ENCODE measurements at places on chromosomes 2 and 18. TPM values are rescaled to one million over a fixed set of nuclear protein-coding genes. Genes with fewer than 3 reads are reported as not detected.

SCN1A gene
- total RNA-seq = under 0.01 TPM

ZAP70 gene
- not detected for total RNA-seq

GRCh38 chr2:54667726-54668650 is 55.5 kb upstream of the EML6 start:
- H3K4me3 ChIP-seq = no peak overlapping the region
- H3K4me1 ChIP-seq = peaks cover 23% of the 10 kb centered on the region
- H3K27me3 ChIP-seq = no peaks in the 10 kb centered on the region
- H3K36me3 ChIP-seq = peaks cover 28% of the 10 kb centered on the region
- no peak for DNase-seq

VWC2L gene
- total RNA-seq = not detected

DNA sequence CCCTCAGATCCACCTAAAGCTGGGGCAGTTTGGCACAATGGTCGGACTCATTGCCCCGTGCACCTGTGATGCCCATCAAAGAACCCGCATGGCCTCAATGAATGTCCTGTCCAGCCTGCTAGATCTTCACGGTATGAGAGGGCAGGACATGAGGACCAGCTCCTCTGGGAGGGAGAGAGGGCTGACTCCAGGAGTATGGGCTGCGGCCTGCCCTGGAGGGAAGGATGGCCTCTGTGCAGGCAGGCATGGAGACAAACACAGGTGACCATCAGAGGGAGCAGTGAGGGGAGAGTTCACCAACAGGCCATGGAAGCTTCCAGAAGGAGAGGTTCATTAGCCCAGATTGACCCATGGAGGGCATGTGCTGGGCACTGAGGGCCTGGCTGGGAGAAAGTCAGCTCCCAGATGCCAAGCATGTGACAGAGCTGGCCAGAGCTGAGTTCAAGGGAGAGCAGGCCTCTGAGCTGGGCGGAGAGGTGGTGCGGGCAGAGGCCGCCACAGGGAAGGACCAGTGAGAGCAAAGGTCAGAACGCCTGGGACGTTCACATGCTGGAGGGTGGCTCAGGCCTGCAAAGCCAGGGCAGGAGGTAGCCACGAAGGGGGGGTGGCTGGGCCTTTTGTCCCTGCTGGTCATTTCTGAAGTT is 36.2 kb downstream of the HJURP start:
- DNase-seq = no peak
- no peaks in the 10 kb centered on the region for H3K36me3 ChIP-seq
- H3K4me3 ChIP-seq = no peak overlapping the region
- peaks cover 7% of the 10 kb centered on the region for H3K27me3 ChIP-seq
- no peak overlapping the region for H3K27ac ChIP-seq
- H3K4me1 ChIP-seq = no peaks in the 10 kb centered on the region

- H3K27ac ChIP-seq = peak overlapping the region; percentile 62
- H3K36me3 ChIP-seq = no peaks in the 10 kb centered on the region
- H3K4me1 ChIP-seq = peaks cover 14% of the 10 kb centered on the region
- H3K4me3 ChIP-seq = peak overlapping the region; percentile 24
- peak; percentile 90 for DNase-seq
Measured at GRCh38 chr2:235666213-235666781, 172.5 kb downstream of the AGAP1 start.

GRCh38 chr2:19224011-19224410 is 134.4 kb downstream of the OSR1 start:
- H3K27ac ChIP-seq = no peak overlapping the region
- H3K4me3 ChIP-seq = no peak overlapping the region
- H3K4me1 ChIP-seq = peaks cover 10% of the 10 kb centered on the region
- H3K27me3 ChIP-seq = no peaks in the 10 kb centered on the region

- no peak overlapping the region for H3K27ac ChIP-seq
- no peaks in the 10 kb centered on the region for H3K27me3 ChIP-seq
- DNase-seq = no peak
- H3K36me3 ChIP-seq = no peaks in the 10 kb centered on the region
- no peaks in the 10 kb centered on the region for H3K4me1 ChIP-seq
Measured at GRCh38 chr2:169343202-169343601, 19.1 kb downstream of the LRP2 start.

GRCh38 chr2:84830758-84831500 is 50.0 kb downstream of the TRABD2A start:
- H3K27ac ChIP-seq = no peak overlapping the region
- peaks cover 4% of the 10 kb centered on the region for H3K4me1 ChIP-seq
- H3K36me3 ChIP-seq = no peaks in the 10 kb centered on the region
- H3K27me3 ChIP-seq = no peaks in the 10 kb centered on the region
- no peak for DNase-seq
- H3K4me3 ChIP-seq = no peak overlapping the region

GRCh38 chr2:105236060-105236424 is 5.5 kb upstream of the GPR45 start:
- peaks cover 8% of the 10 kb centered on the region for H3K27me3 ChIP-seq
- no peak overlapping the region for H3K27ac ChIP-seq
- H3K4me1 ChIP-seq = 0 out of 2 replicates have a peak, but pooled peaks cover 1% of the 10 kb centered on the region
- no peaks in the 10 kb centered on the region for H3K36me3 ChIP-seq

GRCh38 chr2:233259730-233260129 is 8.3 kb downstream of the ATG16L1 start:
- peaks cover 43% of the 10 kb centered on the region for H3K36me3 ChIP-seq
- peaks cover 2% of the 10 kb centered on the region for H3K4me1 ChIP-seq
- H3K27ac ChIP-seq = no peak overlapping the region
- DNase-seq = peak; percentile 52

- DNase-seq = no peak
- H3K27me3 ChIP-seq = no peaks in the 10 kb centered on the region
- H3K27ac ChIP-seq = no peak overlapping the region
- H3K4me3 ChIP-seq = no peak overlapping the region
- no peaks in the 10 kb centered on the region for H3K36me3 ChIP-seq
- H3K4me1 ChIP-seq = no peaks in the 10 kb centered on the region
Measured at GRCh38 chr2:129262934-129263333, 716.5 kb upstream of the RAB6C start.
